Head of caudate nucleus (tissue), 42 donors: ENCODE measurements at places on chromosomes 4 and X.
A peak's percentile ranks its signal among the peaks of the same experiment; 100 is the strongest.

- no peak for DNase-seq
These were observed 100.0 kb upstream of the STX18 start for GRCh38 chr4:4641661-4642495.

DNA sequence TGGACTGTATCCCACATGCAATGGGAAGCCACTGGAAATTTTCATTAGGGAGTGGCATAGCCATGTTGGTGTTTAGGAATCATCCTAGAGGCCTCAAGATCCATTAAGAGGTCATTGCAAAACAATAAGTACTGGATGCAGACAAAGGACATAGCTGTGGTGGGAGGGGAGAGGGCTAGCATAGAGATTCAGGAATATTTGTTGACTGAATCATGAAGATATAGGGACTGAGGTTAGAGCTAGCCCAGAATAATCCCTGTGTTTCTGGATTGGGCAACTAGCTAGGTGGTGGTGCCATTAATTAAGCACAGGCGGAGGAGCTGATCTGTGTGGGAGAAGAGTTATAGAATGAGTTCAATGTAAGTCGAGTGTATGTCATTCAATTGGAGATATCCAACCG is 135.0 kb downstream of the RAB28 start:
- no peak for DNase-seq

- DNase-seq, result no peak
These were observed at the start of gene P2RY8 for GRCh38 chrX:1537031-1537715. Gene P2RY8 (minus strand): TSS chrX:1537185. CDS start chrX:1466558, 70,627 bp downstream.

GRCh38 chr4:171812665-171813525 is at the start of gene GALNTL6:
Gene GALNTL6 (plus strand): TSS chr4:171813404.
- DNase-seq, result peak; percentile 66

DNA sequence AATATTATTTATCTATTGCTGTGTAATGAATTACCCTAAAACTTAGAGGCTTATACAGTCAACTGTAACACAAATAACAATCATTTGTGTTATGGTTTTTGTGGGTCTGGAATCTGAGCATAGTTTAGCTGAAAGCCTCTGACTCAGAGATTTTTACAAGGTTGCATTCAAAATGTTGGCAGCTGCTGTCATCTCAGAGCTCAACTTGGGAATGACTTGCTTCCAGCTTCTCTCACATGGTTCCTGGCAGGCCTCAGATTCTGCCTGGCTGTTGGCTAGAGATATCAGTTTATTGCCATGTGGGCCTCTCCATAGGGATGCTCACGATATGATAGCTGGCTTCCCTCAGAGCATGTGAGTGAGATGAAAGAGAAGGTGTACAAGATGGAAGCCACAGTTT is 70.2 kb upstream of the BRWD3 start:
- DNase-seq, result no peak

GRCh38 chrX:42678133-42678532 is 99.8 kb downstream of the PPP1R2C start:
- no peak for DNase-seq

DNA sequence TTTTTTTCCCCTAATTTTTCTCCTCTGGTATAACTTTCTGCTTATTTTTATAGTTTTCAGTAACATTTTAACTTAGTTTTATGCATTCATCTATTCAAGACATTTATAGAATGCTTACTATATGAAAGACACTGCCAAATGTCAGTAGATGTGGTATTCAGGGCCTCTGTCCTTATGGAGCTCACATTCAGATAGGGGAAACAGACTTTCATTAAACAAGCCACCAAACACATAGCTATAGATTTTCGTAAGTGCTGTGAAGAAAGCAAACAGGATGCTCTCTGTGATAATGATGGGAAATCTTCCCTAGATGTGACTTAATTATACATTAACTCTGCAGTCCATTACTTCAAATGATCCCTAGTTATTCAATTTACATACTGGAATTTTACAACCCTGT is 362.0 kb upstream of the FTHL17 start:
- DNase-seq, result no peak
